ENCODE measurements at places on chromosomes 4 and X.

DNA sequence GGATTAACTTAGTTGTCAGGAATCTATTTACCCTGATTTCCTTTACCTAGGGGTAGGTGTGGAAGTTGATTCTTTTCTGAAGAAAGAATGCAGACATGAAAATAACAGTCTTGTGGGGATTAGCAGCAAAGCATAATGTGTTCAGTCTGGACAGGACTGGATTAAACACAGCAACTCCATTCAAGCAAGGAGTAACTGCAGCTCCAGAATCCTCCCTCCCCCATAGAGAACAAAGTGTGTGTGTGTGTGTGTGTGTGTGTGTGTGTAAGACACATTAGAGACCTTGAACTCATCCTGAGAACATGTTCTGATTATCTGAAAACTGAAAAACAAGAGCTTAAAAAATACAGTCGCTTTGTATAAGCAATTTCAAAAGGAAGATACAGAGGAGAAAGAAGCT is 9.3 kb downstream of the C4orf54 start:
- no peak for DNase-seq

DNA sequence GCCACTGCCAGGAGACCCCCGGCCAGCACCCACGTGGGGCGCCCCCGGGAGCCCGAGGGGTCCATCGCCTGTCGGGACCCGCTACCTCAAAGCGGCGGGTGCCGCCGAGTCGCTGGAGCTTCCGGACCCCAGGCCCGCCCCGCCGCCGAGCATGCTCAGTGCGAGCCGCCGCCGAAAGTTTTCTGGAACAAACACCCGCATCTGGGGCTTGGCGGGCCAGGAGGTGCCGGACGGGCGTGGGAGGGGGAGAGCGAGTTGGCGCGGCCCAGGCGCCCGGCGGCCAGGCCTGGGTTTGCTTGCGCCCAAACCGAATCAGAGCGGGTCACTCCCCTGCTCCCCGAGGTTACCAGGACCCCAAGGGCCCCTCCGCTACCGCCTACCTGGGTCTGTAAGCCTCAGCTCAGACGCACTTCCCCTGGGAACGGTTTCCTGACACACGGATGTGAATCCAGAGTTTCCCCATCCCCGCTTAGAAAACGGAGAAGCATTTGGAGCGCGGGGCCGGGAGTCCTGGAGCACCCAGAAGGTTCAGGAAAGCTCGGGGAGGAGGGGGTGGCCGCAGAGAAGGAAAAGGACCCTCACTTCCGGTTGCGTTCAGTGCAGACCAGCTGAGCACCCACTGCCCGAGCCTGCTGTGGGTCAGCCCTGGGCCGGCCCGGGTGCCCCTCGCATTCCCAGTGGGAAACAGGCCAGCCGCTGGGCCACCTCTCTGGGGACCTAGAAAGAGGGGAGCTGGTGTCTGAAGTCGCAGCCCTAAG is at the start of gene EVC2:
Gene EVC2 (minus strand): TSS at position 111 of the 758 bp plus-strand sequence. CDS start 46 bp downstream, at position 65.
- DNase-seq, result peak; percentile 23

DNA sequence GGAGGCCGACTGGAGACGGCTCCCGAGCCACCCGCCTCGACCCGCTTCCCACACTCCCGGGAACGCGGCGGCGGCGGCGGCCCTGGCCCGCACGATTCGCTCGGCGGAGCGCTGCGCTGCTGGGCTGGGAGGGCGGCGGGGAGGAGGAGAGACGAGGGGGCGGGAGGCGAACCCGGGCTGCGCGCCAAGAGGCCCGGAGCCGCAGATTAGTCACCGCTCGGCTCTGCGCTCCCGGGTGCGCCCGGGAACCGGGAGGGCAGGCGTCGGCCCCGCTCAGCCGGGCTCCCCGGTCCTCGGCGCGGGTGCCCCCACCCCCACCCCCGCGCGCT is 11.2 kb upstream of the BCOR start:
- DNase-seq, result peak; percentile 71

DNA sequence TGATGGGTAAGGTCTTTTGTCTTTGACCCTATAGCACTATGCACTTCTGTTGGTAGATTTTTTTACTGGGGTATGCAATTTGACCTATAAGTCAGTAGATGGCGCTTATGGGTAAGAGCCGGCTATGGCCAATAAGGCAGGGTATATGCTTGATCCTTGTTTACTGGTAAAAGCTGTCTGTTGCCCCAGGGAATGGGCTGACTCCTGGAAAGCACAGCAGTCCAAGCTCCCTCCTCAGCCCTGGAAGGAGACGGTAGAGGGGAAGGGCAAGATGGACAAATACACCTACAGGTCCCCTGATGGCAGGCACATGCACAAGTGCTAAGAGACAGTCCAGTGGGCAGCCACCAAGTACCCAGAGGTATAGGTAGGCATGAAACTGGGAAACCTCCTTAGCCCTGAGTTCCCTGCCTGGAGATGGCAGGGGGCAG is 63.7 kb downstream of the ADAMTS3 start:
- no peak for DNase-seq

- DNase-seq, result no peak
Measured at GRCh38 chr4:8289151-8289750, 19.7 kb downstream of the HTRA3 start.

DNA sequence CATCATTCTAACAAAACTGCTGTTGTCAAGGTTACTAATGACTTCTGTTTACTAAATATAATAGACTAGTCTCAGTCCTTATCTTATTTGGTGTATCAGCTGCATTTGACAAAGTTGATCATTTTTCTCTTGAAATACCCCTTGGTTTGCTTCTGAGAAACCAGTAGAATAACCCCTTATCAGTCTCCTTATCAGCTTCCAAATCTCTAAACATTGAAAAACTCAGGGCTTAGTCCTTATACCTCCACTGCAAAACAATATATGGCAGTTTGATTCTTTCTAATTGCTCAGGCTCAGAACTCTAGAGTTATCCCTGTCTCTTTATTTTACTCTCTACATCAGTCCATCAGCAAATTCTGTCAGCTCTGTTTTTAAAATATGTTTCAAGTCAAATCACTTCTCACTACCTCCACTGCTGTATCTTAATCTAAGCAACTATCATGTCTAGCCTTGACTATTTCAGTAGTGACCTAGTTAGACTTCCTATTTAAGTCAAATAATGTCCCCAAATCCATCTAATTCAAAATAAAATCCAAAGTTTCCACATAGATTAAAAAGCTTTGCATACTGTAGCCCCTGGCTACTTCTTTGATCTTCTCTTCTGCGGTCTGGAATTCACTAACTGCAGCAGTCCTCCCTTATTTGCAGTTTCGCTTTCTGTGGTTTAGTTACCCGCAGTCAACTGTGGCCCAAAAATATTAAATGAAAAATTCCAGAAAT is 87.1 kb upstream of the NPNT start:
- DNase-seq, result no peak

GRCh38 chrX:13733506-13733905 is 914 bp downstream of the TRAPPC2 start:
- DNase-seq, result no peak

- no peak for DNase-seq
Measured at GRCh38 chrX:40521868-40522450, 58.8 kb upstream of the ATP6AP2 start.

- no peak for DNase-seq
Measured at GRCh38 chr4:76980261-76980660, 30.7 kb downstream of the SEPTIN11 start.

DNA sequence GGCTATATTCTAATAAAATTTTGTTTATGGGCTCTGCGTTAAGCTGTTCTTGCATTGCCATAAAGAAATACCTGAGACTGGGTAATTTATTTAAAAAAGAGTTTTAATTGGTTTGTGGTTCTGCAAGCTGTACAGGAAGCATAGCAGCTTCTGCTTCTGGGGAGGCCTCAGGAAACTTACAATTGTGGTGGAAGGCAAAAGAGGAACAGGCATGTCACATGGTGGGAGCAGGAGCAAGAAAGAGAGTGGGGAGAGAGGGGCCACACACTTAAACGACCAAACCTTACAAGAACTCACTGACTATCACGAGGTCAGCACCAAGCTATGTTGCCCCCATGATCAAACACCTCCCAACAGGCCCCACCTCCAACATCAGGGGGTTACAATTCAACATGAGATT is 74.0 kb downstream of the FHDC1 start:
- no peak for DNase-seq

Measured in stimulated activated naive CD8-positive, alpha-beta T cell treated with anti-CD3 and anti-CD28 coated beads, Interleukin-15, Interleukin-2, amounts not matched to agents 100 U/mL and 50 U/mL, for 24 hours (primary cell).